ENCODE measurements at places on chromosomes 6 and 20.

DNA sequence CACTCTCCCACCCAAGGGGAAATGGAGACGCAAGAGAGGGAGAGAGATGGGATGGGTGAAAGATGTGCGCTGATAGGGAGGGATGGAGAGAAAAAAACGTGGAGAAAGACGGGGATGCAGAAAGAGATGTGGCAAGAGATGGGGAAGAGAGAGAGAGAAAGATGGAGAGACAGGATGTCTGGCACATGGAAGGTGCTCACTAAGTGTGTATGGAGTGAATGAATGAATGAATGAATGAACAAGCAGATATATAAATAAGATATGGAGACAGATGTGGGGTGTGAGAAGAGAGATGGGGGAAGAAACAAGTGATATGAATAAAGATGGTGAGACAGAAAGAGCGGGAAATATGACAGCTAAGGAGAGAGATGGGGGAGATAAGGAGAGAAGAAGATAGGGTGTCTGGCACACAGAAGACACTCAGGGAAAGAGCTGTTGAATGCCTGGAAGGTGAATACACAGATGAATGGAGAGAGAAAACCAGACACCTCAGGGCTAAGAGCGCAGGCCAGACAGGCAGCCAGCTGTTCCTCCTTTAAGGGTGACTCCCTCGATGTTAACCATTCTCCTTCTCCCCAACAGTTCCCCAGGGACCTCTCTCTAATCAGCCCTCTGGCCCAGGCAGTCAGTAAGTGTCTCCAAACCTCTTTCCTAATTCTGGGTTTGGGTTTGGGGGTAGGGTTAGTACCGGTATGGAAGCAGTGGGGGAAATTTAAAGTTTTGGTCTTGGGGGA is 754 bp downstream of the TNF start:
- no peak for DNase-seq

GRCh38 chr6:3039384-3039783 is 28.9 kb upstream of the RIPK1 start:
- no peak for DNase-seq

DNA sequence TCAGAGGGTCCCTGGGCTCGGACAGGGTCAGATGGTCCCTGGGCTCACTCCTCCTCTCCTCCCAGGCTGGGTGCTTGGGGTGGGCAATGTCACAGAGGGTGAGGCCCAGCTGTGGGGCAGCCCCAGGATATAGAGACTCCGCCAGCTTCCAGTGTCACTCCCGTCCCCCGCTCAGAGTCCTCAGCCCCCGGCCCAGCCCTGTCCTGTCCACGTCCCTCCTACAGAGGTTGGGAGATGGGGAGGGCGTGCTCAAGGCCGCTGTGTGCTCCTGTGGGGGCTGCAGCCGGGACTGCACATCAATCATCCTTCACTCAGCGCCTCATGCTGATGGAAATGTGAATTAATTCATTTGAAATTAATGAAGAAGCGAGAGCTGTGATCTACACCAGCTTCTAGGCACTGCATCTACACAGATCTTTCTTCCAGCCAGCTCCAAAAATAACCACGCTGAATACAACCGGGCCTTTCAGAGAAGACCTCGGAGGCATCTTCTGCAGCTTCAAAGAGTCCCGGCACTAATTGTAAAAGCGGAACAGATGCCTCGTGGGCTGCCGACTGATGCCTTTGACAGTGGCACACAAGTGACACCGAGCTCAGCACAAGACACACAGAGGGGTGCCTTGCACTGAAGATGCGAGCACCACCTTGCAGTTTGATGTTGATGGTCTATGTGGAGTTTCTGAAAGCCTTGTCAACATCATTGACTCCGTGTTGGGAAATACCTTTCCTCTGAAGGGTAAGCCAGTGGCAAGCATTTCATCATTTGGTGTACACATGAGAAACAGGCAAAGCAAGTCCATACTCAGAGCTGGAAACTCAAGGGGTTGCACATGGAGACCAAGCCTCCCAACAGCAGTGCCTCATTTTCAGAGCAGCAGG is 39.3 kb downstream of the DACT2 start:
- no peak for DNase-seq

GRCh38 chr20:50472693-50473664 is 37.2 kb upstream of the PTPN1 start:
- DNase-seq, result no peak

- no peak for DNase-seq
Observed at GRCh38 chr6:11009353-11009752, 34.8 kb downstream of the ELOVL2 start.

- DNase-seq, result no peak
Observed at GRCh38 chr6:114690625-114691024, 347.8 kb upstream of the HS3ST5 start.

GRCh38 chr6:75213732-75214131 is 7.9 kb upstream of the COL12A1 start:
- DNase-seq, result no peak

GRCh38 chr6:20237677-20238460 is 25.6 kb upstream of the MBOAT1 start:
- DNase-seq, result peak; percentile 11

DNA sequence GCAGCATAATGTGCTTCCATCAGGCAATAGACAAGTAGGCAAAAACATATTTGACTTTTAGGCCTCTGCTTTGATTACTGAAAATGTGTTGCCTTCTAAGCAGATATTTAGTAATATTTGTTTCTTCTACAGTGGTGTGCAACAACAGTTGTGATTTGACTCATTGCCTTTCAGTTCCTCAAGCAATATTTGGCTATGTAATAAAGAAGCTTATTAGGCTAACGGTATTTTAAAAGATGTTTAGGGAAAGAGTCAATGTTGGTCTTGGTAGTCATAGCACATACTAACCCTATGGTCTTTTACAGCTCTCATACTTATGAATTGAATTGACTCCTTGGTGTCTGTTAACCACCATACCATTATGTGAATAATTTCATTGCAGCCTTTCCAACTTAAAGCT is 124.1 kb downstream of the GRIK2 start:
- no peak for DNase-seq

DNA sequence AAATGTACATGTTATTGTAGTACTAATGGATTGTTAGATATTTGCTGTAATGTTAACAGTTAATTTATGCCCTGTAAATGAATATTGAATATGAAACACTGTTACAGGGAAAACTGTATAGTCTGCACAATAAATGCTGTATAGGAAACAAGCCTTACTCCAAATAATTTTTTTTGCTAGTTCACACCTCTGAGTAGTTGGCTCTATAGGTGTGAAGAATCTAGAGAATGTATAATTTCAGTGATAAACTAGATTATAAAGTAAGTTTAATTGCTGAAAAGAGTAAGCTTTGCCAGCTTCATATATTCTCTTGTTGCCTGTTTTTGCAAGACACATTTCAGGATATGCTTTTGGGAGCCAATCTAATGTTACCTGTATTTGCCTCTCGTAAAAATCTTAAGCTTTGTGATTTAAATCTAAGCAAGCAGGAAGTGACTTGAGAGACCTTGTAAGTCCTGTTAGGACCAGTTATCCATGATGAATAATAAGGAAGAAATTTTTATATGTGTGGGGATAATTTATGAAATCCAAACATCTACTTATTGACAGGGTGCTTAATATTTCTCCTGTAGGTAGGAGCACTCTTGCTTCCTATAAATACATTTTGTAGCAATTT is 232.4 kb downstream of the ZFAND3 start:
- DNase-seq, result no peak
